ENCODE measurements at places on chromosomes 12 and 14.

GRCh38 chr12:124443931-124444712 lies 123.3 kb downstream of the NCOR2 start:
- no peak for DNase-seq

GRCh38 chr14:68306934-68307789 lies 485.7 kb downstream of the ZFP36L1 start:
- no peak for DNase-seq

GRCh38 chr12:6950811-6951540 lies at the start of gene PTPN6:
PTPN6 (plus strand) TSS chr12:6951356; CDS start chr12:6951513, 157 bp downstream.
- DNase-seq, result no peak

GRCh38 chr12:125983784-125984500 lies 918.7 kb downstream of the AACS start:
- peak; percentile 59 for DNase-seq

- no peak for DNase-seq
Observed at GRCh38 chr12:57727758-57728395, 10.7 kb downstream of the AGAP2 start.

DNA sequence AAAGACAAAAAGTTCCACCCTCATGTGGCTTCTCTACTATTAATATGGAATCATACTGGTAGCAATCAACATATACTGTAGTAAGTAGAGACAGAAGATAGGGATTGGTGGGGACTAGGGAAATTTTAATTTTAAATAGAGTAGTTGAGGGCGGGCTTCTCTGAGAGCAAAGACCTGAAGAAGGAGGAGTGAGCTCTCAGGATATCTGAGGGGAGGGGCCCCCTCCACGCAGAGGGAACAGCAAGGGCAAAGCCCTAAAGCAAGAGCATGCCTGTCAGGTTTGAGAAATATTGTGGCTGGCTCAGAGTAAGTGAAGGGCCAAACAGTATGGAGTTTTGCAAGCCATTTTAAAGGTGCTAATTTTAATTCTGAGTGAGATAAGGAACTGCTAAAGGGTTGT lies 64.3 kb downstream of the PCNX1 start:
- DNase-seq, result no peak

DNA sequence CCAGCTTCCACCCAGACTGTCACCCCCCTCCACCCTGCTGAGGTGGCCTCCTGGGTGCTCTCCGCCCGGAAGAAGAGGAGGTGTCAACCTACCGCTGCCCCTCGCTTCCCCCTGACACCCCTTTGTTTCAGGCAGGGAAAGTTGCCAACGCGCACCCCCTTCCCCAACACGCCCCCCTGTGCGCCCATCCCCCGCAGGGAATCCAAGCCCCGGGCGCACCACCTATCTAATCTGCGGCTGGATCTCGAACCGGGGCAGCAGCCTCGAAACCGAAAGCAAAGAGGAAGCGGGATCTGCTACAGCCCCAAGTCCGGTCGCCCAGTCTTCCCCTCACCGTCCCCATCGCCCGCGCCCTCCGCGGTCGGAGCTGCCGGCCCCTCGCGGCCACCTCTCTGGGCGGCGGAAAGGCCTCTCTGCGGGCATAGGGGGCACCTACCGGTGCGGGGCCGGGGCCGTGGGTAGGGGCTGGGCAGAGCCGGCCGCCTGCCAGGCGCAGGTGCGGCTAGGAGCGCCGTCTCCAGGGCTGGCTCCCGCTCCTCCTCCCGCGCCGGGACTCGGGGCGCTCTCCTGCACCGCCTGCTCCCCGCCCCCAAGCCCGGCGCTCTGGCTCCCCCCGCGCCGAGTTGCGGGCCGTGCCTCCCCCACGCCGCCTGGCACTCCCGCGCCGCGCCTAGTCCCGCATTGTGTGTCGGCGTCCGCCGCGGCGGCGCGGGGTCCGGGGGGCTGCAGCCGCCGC lies 18.3 kb upstream of the PLEKHH1 start:
- peak; percentile 72 for DNase-seq

DNA sequence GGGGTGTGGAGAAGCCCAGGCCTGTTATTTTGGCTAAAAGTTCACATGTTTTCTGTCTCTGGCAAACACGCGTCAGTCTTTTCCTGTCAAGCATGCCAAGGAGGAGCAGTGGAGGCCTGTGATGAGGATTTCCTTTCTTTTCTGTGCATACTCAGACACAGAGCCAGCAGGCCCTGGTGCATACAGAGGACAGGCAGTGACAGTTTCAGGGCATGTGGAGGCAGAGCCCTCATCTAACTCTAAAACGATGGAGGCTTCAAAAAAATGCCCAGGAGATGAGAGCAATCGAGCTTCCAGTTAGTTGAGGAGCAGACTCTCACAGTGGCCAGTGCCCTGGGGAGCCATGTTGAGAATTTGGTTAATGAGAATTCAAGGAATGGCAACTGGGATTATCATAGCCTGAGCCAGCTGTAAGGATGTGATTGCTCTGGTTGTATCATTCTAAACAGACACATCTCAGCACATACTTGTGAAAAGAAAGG lies 66.5 kb downstream of the TRAFD1 start:
- no peak for DNase-seq

DNA sequence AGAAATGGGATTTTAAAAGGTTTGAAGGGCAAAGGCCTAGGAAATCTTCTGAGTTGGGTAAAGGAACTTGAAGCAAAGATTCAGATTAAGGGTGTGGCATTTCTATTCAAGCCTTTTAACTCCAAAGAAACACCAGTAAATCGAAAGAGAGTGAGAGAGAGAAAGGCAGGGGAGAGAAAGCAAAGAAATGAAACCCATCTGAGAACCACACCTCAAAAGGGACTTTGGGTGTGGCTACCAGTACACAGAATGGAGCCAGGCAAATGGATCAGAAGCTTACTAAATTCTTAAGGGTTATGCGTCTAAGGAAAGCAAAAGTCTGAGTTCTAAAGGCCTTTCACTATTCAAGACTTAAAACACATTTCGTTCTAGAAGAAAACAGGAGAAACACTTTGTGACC lies 277.4 kb downstream of the BCL11B start:
- DNase-seq, result no peak

DNA sequence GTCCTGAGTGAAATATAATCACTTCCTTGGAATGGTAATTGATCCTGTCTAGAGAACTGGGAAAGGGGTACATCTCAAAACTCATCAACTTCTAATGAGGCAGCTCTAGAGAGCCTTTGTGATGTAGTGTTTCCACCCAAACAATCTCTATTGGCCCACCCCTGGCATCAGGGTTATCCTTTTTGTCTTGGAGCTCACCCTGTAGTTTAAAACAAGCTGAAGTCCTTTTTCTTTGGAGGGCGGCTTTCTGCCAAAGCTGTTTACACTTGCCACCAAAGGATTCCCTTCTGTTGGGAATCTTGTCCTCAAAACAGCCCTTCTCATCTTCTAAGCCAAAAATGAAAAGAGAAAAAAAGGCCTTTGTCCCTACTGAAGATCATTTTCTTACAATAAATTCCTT lies 60.6 kb upstream of the GTF2A1 start:
- no peak for DNase-seq

DNA sequence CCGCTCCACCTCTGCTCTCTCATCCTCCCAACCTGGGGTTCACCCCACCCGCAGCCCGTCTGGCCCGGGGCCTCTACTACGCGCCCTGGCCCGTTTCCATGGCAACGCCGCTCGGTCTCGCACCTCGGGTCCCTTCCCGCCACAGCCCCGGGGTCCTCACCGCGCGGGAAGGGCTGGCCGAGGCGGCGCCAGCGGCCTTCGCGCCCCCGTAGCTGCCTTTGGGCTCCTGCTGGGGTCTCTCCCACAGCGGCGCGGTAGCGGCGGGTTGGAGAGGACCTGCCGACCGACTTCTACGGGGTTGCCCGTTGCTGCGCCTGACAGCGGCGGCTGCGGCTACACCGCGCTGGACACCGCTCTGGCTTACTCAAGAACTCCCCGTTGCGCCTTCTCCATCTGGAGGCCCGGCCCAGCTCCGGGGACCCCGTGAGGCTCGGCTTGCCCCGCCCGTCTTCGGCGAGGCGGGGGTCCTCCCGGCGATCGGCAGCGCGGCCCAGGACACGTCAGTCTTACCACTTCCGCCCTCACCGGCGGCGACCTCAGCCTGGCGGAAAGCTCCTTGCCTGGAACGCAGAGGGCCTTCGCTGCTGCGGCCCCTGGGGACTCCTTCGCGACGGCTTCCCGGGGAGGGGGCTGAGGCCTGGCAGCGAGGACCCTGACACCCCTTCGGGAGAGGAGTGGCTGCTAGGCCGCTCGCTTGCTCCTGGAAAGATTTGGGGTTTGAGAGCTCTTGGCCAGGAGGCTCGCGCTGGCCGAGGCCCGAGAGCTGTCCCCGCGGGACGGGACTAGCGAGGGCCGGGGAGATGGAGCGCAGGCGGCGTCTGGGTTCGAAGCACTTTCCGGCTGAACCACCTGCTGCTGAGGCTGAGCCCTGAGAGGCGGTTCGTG lies at the start of gene TM9SF1:
TSS of gene TM9SF1 (minus strand) at position 256 of the 885 bp plus-strand sequence. CDS start 422 bp downstream, outside the sequence.
- DNase-seq, result peak; percentile 93

GRCh38 chr14:52190337-52190931 lies 77.1 kb upstream of the PTGDR start:
- no peak for DNase-seq

GRCh38 chr12:121494093-121494787 lies 86.6 kb downstream of the KDM2B start:
- peak; percentile 30 for DNase-seq

GRCh38 chr12:4434706-4435425 lies 10.7 kb downstream of the FGF6 start:
- DNase-seq, result no peak

DNA sequence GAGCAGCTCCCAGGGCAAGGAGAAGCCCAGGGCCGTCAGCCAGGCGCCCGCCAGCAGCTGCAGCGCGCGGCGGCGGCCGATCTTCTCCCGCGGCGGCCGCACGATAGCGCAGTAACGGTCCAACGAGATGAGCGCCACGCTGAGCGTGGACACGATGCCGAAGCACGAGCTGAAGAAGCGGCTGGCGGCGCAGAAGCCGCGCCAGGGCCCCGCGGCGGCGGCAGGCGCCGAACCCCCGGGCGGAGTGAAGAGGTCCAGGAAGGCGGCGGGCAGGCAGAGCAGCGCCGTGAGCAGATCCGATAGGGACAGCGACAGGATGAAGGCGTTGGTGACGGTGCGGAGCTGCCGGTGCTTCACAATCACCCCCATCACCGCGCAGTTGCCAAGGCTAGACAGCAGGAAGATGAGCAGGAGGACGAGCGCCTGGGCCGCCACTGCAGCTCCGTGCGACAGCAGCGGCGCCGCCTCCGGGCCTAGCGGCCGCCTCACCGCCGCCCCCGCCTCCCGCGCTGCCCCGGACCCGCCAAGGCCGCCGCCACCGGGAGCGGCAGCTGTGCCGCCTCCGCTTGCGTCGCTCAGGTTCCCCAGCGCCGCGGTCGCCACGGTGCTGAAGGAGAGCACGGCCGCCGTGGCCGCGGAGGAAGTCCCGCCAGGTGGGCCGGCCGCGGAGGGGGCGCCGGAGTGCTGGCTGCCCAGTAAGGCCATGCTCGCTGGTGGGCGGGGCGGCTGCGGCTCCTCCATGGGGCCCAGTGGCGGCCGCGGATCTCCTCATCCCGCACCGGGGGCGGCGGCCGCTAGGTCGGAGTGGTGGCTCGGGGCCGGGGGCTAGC lies 479 bp downstream of the GPR135 start:
- DNase-seq, result peak; percentile 88

GRCh38 chr14:93859957-93860356 lies 67.2 kb upstream of the FAM181A start:
- DNase-seq, result no peak

GRCh38 chr14:56002876-56003625 lies 115.2 kb upstream of the PELI2 start:
- DNase-seq, result no peak

DNA sequence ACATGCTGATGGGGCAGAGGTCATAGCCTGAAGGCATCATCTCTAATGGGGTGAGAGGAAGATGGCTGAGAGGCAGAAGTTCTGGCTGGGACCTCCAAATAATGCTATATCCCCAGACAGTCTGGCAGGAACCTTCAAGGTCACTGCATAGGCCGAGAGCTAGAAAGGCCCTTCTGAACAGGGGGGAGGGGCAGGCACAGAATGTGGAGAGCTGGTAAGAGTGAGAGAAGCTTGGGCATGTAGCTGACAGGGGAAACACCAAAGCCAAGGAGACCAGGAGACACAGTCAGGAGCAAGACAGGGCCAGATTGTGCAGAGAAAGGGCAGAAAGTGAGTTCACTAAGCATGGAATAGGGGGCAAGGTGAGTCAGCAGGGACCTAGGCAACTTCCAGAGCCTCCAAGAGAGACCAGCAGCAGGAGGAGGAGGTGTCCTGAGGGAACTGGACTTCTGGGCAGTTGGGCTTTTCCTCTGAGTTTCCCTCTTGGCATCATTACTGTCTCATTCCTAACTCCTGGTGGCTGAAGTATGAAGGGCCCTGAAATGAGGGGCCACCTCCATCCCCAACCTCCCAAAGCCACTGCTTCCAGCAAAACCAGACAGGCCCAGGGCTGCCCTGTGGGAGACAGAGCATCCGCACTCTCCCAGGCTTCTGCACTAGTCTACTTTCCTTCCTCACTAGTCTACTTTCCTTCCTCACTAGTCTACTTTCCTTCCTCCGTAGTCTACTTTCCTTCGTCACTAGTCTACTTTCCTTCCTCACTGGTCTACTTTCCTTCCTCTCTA lies 17.1 kb downstream of the ANO2 start:
- no peak for DNase-seq

- no peak for DNase-seq
Observed at GRCh38 chr12:45535610-45536180, 193.8 kb upstream of the ARID2 start.

DNA sequence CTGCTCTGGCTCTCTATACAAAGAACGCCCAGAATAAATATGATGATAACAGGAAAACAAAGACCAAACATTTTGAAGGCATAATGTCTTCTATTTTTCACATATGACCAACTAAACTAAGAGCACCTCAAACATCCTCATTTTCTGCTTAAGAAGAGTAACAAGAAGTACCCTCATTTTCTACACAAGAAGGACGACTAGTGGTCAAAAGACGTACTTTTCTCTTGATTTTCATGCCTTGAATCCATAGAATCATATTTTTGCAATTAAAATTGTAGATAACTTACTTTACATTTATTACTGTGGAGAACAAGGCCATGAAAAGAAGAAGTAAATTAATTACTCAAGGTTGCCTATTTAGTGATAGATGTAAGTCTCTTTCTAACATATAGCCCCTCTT lies 358.6 kb downstream of the DUSP6 start:
- peak; percentile 8 for DNase-seq
